Sigmoid colon (tissue), 7 donors: ENCODE measurements at places on chromosomes 2 and 18. TPM values are rescaled to one million over a fixed set of nuclear protein-coding genes. Genes with fewer than 3 reads are reported as not detected.
A peak's percentile ranks its signal among the peaks of the same experiment; 100 is the strongest.

HOXD12 gene
- 1.3 TPM for total RNA-seq

SERPINB12 gene
- not detected for total RNA-seq

KCNK3 gene
- 2.9 TPM for total RNA-seq

NUP35 gene
- total RNA-seq: 19.7 TPM

- no peaks in the 10 kb centered on the region for H3K27me3 ChIP-seq
- no peaks in the 10 kb centered on the region for H3K4me1 ChIP-seq
- no peaks in the 10 kb centered on the region for H3K36me3 ChIP-seq
- H3K27ac ChIP-seq: no peak overlapping the region
Observed at GRCh38 chr18:73992242-73993022, 155.2 kb downstream of the FBXO15 start.

DNA sequence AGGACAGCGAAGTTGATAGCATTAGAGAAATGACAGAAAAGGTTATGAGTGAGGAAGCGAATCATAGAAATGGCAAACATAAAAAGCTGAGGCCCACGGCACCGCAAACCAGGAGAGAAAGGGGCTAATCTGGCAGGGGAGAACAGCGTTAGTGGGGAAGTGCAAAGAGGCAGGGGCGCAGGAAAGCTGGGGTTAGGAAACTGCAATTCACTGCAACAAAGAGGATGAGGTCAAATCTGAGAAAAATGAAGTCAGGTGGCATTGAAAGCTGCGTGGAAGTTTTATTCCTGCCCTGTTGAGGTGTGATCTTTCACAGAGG is 653 bp upstream of the ABI2 start:
- H3K27me3 ChIP-seq: no peaks in the 10 kb centered on the region
- peaks cover 14% of the 10 kb centered on the region for H3K4me1 ChIP-seq
- H3K36me3 ChIP-seq: no peaks in the 10 kb centered on the region
- H3K27ac ChIP-seq: peak overlapping the region; percentile 90

DNA sequence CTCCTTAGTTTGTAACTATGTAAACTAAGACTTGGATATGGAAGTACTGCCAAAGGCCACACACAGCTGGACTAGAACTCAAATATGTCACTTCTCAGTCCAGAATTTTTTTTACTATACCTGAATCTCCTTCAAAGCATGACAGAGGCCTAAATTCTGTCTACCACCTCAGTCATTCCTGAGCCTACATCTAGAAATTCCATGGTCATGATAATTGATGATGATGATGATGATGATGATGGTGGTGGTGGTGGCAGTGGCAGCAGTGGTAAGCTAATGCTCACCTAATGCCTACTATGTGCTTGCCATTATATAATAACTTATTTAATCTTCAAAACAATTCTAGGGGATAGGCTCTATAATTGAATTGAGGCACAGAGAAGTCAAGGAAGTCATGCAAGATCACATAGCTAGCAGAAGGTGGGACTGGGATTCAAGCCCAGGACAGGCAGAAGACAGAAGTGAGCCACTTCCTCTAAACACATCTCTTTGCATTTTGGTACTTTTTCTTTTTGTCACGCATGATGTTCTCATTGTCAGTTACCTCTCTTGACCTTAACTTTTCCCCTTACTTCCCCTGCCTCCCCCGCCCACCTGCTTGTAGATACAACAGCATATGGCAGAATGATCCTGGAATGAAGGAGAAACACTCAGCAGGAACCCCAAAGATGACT is 539.3 kb downstream of the TNS1 start:
- no peak overlapping the region for H3K27ac ChIP-seq
- no peak for DNase-seq
- no peaks in the 10 kb centered on the region for H3K36me3 ChIP-seq
- H3K4me3 ChIP-seq: no peak overlapping the region
- no peaks in the 10 kb centered on the region for H3K4me1 ChIP-seq

DNA sequence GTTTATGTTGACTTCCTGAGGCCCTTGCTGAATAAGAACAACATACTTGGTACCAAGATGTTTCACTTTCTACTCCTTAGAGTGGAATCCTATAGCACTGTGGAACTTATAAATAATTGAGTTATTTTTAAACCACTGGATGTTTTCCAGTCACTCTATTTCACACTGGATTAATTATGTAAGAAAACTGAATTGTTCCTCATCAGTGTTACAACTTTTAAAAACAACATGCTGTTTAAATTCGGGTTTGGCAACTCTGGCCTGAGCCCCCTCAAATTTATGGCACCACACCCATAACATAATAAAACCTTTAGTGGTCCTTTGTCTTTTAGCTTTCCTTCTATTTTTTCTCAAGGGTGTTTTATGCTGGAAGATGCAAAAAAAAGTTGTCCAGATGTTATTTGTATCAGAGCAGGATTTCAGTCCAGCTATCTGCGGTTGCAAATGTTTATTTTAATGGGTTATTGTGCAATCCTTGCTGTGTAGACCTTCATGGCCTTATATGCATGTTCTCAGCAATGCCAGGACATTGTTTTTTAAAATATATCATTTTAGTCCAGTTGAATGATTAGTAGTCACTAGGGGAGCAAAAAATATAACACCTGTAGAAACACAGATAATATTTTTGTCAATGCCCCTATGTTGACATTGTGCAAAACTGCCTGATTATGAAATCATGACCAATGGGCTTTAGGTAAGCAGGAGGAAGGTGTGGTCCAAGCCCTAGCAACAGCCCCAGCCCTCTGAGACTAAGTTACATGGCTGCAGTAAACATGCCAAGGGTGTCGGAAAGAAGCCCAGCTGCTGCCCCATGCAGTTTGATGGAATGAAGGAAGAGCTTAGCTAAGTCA is 638.0 kb upstream of the ZEB2 start:
- no peaks in the 10 kb centered on the region for H3K4me1 ChIP-seq
- no peaks in the 10 kb centered on the region for H3K27me3 ChIP-seq
- H3K27ac ChIP-seq: no peak overlapping the region
- no peaks in the 10 kb centered on the region for H3K36me3 ChIP-seq

- no peaks in the 10 kb centered on the region for H3K27me3 ChIP-seq
- H3K27ac ChIP-seq: no peak overlapping the region
- H3K4me1 ChIP-seq: no peaks in the 10 kb centered on the region
- DNase-seq: no peak
- H3K4me3 ChIP-seq: no peak overlapping the region
- no peaks in the 10 kb centered on the region for H3K36me3 ChIP-seq
Observed at GRCh38 chr2:134441153-134441863, 187.4 kb downstream of the MGAT5 start.

GRCh38 chr2:150076281-150076680 is 411.2 kb downstream of the RND3 start:
- no peak overlapping the region for H3K27ac ChIP-seq
- no peaks in the 10 kb centered on the region for H3K27me3 ChIP-seq
- H3K4me3 ChIP-seq: no peak overlapping the region
- H3K4me1 ChIP-seq: no peaks in the 10 kb centered on the region

- no peaks in the 10 kb centered on the region for H3K4me1 ChIP-seq
- H3K36me3 ChIP-seq: no peaks in the 10 kb centered on the region
- DNase-seq: no peak
- no peak overlapping the region for H3K27ac ChIP-seq
- no peaks in the 10 kb centered on the region for H3K27me3 ChIP-seq
Observed at GRCh38 chr2:235291461-235291860, 202.4 kb upstream of the AGAP1 start.
